Activated naive CD4-positive, alpha-beta T cell treated with anti-CD3 and anti-CD28 coated beads, Interleukin-2, amount 10 ng/mL, durations not matched to agents 7 days and 5 days (primary cell): ENCODE measurements at places on chromosomes 11 and 22.

DNA sequence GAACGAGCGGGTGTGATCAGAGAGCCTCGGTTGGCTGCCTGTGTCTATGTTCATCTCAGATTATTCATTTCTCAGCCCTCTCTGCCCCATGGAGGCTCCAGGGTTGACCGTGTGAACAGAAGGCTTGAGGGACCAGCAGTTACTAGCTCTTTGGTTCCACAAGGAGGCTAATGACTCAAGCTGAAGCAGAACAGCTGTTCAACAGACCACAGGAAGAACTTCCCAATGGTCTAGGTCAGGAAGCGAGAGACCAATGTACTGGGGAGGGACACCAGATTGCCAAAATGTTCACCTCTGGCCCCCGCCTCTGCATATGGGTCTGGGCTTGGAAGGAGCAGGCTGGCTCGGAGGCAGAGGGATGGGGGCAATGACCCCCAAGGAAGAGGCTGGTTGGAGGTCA lies 14.7 kb upstream of the PDE2A start:
- no peak for DNase-seq
- peaks cover 43% of the 10 kb centered on the region for H3K4me1 ChIP-seq
- H3K4me3 ChIP-seq: no peak overlapping the region
- H3K27me3 ChIP-seq: no peaks in the 10 kb centered on the region
- peaks cover 49% of the 10 kb centered on the region for H3K36me3 ChIP-seq

- H3K27ac ChIP-seq: no peak overlapping the region
- H3K27me3 ChIP-seq: peaks cover 4% of the 10 kb centered on the region
- H3K36me3 ChIP-seq: no peaks in the 10 kb centered on the region
- no peak for DNase-seq
These were observed 3.1 kb upstream of the COMMD9 start for GRCh38 chr11:36292311-36292722.

DNA sequence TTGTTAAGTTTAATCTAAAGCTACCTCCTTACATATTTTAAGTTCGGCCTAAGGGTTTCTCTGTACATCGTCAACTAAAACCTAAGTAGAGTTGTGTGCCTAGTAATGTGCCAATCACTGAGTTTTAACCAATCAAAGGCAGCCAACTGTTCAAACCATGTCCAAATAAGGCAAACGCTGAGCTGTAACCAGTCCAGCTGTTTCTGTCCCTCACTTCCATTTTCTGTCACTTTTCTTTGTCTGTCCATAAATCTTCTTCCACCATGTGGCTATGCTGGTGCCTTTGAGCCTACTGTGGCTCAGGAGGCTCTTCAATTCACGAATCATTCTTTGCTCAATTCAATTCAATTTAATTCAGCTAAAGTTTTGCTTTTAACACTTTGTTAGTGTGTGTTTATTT lies 13.9 kb upstream of the ATXN10 start:
- H3K36me3 ChIP-seq: no peaks in the 10 kb centered on the region
- peak overlapping the region; percentile 26 for H3K27ac ChIP-seq
- no peak for DNase-seq
- H3K27me3 ChIP-seq: peaks cover 30% of the 10 kb centered on the region
- no peaks in the 10 kb centered on the region for H3K4me1 ChIP-seq

GRCh38 chr22:50563413-50564160 lies 868 bp upstream of the SYCE3 start:
- peaks cover 57% of the 10 kb centered on the region for H3K27me3 ChIP-seq
- H3K4me1 ChIP-seq: peaks cover 22% of the 10 kb centered on the region
- peaks cover 5% of the 10 kb centered on the region for H3K36me3 ChIP-seq
- peak overlapping the region; percentile 79 for H3K27ac ChIP-seq

DNA sequence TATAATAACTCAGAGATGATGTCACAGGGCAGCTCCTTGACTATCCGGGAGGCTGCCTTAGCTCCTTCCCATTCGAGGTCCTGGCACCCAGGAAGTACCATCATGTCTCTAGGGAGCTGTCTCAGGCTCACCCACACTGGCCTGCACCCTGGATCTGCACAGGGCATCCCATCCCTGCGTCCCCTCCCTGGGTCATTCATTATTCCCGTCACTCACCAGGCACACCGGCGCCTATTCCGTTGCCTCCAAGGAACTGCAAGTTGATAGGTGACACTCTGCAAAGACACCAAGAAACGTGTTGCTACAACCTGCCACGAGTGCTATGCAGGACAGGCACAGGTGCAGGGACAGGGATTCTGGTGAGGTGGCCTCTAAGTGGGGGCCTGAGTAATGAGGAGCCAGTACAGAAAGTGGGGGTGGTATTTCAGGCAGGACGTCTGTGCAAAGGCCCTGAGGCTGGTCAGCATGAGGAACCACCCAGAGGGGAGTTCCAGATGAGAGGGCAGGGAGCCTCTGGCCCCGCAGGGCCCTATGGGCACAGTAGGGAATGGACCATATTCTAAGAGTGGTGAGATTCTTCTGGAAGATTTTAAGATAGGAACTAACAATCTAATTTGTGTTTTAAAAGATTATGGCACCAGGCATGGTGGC lies 71.6 kb upstream of the SHANK2 start:
- no peak overlapping the region for H3K27ac ChIP-seq
- no peak for DNase-seq
- H3K27me3 ChIP-seq: no peaks in the 10 kb centered on the region
- H3K36me3 ChIP-seq: no peaks in the 10 kb centered on the region

DNA sequence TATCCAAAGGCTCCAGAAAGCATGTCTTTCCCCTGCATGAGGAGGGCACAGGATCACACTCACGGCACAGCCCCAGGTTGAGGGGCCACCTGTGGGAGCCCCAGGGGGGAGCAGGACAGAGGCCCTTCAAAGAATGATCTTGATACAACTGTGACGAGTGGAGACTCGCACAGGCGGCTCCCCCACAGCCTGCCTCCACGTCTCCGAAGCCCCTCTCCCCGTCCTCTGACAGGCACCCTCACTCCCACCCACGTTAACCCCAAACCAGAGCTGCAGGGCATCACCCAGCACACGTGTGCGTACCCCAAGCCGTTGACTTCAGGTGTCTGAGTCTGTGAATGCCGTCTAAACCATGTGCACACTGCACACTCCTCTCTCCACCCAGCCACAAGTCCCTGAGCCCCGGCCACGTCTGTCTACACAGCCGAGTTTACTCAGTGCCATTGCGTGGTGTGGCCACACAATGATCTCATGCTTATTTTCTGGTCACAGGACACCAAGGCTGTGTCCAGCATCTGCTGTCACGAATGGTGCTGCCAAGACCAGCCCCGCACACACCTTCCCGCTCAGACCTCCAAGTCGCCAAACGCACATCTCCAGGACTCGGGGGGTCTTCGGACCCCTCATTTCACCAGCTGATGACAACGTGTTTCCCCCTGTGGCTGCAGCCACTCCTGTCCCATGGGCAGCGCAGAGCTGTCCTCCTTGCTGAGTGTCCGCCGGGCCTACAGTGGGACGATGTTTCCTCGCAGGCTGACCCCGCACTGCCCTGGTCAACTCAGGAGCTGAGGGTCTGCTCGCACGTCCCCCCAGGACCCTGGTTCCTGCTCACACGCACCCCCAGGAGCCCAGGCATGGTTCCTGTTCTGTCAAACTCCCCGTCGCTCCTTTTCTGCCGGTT lies 251.2 kb downstream of the BRD1 start:
- no peaks in the 10 kb centered on the region for H3K4me1 ChIP-seq
- no peak overlapping the region for H3K27ac ChIP-seq
- DNase-seq: peak; percentile 7
- peaks cover 3% of the 10 kb centered on the region for H3K36me3 ChIP-seq
- H3K27me3 ChIP-seq: no peaks in the 10 kb centered on the region

- no peaks in the 10 kb centered on the region for H3K4me1 ChIP-seq
- no peaks in the 10 kb centered on the region for H3K36me3 ChIP-seq
- H3K27ac ChIP-seq: no peak overlapping the region
These were observed 22.8 kb upstream of the GUCY1A2 start for GRCh38 chr11:107041088-107041444.

DNA sequence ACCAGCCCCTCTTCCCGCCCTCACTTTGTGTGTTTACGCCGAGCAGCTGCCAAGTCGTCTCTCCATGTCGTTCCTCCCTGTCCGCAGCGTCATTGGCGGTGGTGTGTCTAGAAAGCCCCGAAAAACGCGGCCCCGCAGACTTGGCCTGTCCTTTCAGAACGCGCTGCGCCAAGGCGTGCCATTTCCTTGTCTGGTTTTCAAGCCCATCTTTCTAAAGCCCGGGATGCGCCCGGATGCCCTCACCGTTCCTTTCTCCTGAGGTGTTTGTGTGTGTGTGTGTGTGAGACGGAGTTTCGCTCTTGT lies 557 bp downstream of the MOV10L1 start:
- peaks cover 9% of the 10 kb centered on the region for H3K36me3 ChIP-seq
- no peak overlapping the region for H3K4me3 ChIP-seq
- peaks cover 17% of the 10 kb centered on the region for H3K27me3 ChIP-seq
- H3K27ac ChIP-seq: no peak overlapping the region
- peaks cover 4% of the 10 kb centered on the region for H3K4me1 ChIP-seq

- H3K36me3 ChIP-seq: no peaks in the 10 kb centered on the region
- no peak overlapping the region for H3K27ac ChIP-seq
- DNase-seq: no peak
- peaks cover 68% of the 10 kb centered on the region for H3K27me3 ChIP-seq
- peaks cover 42% of the 10 kb centered on the region for H3K4me1 ChIP-seq
- peak overlapping the region; percentile 31 for H3K4me3 ChIP-seq
These were observed 1.3 kb downstream of the ESAM start for GRCh38 chr11:124760806-124761205.

DNA sequence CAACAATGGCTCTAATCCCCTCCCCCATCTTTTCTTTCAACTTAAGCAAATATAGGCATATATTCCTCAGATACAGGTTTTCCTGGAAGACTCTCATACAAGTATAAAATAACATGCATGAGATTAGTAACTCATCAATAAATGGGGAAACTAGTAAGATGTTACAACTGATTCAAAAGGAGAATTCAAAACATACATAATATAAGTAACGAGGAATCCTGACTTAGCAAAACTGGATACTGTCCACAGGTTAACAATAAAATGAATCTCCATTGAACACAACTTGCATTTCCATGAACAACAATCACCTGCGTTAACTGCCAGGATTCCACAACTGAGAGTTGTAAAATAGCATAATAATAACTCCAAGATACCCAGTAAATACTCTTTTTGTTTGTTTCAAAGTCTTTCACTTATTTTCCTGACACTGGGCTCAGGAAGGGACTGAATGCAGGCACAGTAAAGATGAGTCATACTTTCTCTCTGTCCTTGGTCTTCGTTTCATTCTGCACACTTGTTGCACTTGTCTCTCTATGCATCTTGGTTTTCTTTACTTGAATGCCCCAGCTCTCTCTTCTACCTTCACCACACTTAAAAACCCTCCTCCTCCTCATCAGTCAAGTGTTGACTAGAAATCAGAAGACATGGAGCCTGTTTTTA lies 8.1 kb downstream of the APIP start:
- DNase-seq: no peak
- H3K27ac ChIP-seq: no peak overlapping the region
- no peaks in the 10 kb centered on the region for H3K27me3 ChIP-seq
- H3K4me3 ChIP-seq: no peak overlapping the region

DNA sequence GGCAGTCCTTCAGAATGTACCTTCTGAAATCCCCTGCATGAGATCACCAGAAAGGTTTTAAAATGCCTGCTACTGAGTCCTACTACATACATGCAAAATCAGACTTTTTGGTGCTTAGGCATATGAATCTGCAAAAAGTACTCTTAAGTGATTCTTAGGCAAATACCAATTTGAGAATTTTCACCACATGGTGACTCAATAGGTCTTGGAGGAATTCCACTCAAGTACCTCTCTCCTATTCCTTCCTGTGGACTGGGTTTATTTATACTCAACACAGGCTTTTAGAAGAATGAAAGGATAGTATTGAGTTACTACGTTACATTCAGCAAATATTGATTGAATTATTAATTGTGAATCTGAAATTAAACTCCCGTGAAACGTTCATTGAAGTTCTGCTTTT lies 223.9 kb downstream of the CNTN5 start:
- no peaks in the 10 kb centered on the region for H3K27me3 ChIP-seq
- H3K27ac ChIP-seq: no peak overlapping the region
- no peak overlapping the region for H3K4me3 ChIP-seq
- no peaks in the 10 kb centered on the region for H3K36me3 ChIP-seq

- no peaks in the 10 kb centered on the region for H3K36me3 ChIP-seq
- DNase-seq: peak; percentile 14
- H3K27ac ChIP-seq: peak overlapping the region; percentile 68
- peaks cover 6% of the 10 kb centered on the region for H3K27me3 ChIP-seq
These were observed 18.1 kb downstream of the GLB1L2 start for GRCh38 chr11:134349802-134350355.

DNA sequence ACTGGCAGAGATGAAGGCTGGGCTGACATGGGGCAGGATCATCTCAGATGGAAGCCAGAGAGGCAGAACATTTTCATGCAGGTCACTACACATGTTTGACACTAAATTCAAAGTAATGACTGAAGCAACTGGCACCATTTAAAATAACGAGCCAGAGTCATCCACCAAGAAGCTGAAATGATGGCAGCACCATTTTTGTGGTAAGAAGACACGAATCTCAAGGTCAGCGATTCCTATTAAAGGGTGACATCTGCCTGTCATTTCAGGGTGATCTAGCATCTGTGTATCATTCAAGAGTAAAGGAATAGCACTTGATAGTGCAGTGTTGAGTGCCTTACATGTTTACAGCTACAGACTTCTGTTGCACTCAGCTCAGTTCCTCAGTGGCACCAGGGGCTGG lies 113.4 kb upstream of the C11orf87 start:
- H3K4me1 ChIP-seq: no peaks in the 10 kb centered on the region
- no peak overlapping the region for H3K4me3 ChIP-seq
- H3K36me3 ChIP-seq: no peaks in the 10 kb centered on the region
- no peak for DNase-seq
- no peak overlapping the region for H3K27ac ChIP-seq
- no peaks in the 10 kb centered on the region for H3K27me3 ChIP-seq

- H3K36me3 ChIP-seq: no peaks in the 10 kb centered on the region
- no peak overlapping the region for H3K27ac ChIP-seq
- no peak overlapping the region for H3K4me3 ChIP-seq
- peaks cover 5% of the 10 kb centered on the region for H3K27me3 ChIP-seq
These were observed 66.2 kb downstream of the MPPED1 start for GRCh38 chr22:43477966-43478365.

DNA sequence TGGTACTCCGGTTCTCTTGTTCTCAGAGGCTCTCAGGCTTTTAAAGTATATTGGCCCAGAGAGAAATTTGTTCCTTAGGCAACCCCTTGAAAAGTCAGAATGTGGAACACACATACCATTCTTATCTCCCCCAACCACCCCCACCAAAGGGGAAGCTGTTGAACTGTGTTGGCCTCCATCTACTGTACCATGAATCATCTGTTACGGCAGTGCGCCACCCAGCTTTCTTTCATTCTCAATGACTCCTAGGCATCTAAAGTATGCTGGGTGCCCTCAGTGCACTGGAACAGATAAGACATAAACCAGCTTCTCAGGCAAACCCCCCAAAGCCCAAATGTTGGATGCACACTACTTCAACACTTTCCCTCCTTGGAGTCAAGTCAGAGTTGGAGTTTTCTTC lies 696.2 kb upstream of the TENM4 start:
- DNase-seq: no peak
- no peaks in the 10 kb centered on the region for H3K36me3 ChIP-seq
- no peaks in the 10 kb centered on the region for H3K27me3 ChIP-seq
- no peak overlapping the region for H3K27ac ChIP-seq

- H3K4me3 ChIP-seq: no peak overlapping the region
- H3K27me3 ChIP-seq: no peaks in the 10 kb centered on the region
- H3K36me3 ChIP-seq: peaks cover 2% of the 10 kb centered on the region
- DNase-seq: no peak
These were observed 65.2 kb downstream of the ARFGAP3 start for GRCh38 chr22:42791721-42792452.
